Osteoblast (primary cell): ENCODE measurements at places on chromosomes 4 and X. TPM values are rescaled to one million over a fixed set of nuclear protein-coding genes. Genes with fewer than 3 reads are reported as not detected.

DNA sequence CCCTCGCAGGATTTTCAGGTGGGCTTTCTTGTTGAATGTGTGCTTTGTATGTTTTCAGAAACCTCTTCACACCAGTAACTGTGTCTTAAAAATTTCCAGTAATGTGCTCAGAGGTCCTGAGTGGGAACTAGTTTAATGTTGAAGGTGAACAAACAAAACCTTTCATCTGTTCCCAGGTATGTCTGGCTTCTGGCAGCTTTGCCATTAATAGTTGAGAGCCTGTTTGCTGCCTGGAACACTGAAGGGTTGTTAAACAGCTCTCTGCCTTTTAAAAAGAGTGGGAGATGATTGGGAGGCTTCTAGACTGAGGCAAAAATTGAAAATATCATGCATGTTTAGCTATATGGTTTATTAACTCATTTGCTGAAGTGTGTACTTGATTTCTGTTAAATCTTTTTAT lies 161.2 kb upstream of the AGTR2 start:
- no peak overlapping the region for H3K27ac ChIP-seq
- no peak for DNase-seq
- no peak overlapping the region for H3K4me3 ChIP-seq
- no peaks in the 10 kb centered on the region for H3K36me3 ChIP-seq
- H3K27me3 ChIP-seq, result peaks cover 12% of the 10 kb centered on the region
- H3K4me1 ChIP-seq, result no peaks in the 10 kb centered on the region

The ETDB gene
- total RNA-seq, result not detected in 2 replicates

The CFAP47 gene
- total RNA-seq, result not detected in 2 replicates

- no peak overlapping the region for H3K27ac ChIP-seq
- no peak for DNase-seq
- H3K4me3 ChIP-seq, result no peak overlapping the region
- no peaks in the 10 kb centered on the region for H3K27me3 ChIP-seq
These were observed 315.6 kb upstream of the HAND2 start for GRCh38 chr4:173845580-173845979.

The GLUD2 gene
- 1.2 and 1.8 TPM in 2 replicates for total RNA-seq

DNA sequence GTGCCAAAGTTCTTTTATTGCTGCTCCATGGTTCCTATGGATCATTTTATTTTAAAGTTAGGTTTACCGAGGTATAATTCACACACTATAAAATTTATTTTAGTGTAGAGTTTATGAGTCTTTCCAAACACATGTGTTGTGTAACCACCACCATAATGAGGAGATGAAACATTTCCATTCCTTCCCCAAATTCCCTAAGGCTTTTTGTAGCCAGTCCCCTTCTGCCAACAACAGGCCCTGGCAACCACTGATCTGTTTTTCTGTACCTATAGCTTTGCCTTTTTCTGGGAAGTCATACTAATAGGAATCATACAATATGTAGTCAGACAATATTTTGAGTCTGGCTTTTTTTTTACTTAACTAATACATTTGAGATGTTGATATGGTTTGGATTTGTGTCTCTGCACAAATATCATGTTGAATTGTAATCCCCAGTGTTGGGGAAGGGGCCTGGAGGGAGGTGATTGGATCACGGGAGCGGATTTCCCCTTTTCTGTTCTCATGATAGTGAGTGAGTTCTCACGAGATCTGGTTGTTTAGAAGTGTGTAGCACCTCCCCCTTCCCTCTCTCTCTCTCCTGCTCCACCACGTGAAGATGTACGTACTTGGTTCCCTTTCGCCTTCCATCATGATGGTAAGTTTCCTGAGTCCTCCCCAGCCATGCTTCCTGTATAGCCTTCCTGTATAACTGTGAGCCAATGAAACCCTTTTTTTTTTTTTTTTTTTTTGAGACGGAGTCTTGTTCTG lies 59.6 kb upstream of the DHX15 start:
- no peak overlapping the region for H3K4me3 ChIP-seq
- peaks cover 5% of the 10 kb centered on the region for H3K27me3 ChIP-seq
- no peak for DNase-seq

DNA sequence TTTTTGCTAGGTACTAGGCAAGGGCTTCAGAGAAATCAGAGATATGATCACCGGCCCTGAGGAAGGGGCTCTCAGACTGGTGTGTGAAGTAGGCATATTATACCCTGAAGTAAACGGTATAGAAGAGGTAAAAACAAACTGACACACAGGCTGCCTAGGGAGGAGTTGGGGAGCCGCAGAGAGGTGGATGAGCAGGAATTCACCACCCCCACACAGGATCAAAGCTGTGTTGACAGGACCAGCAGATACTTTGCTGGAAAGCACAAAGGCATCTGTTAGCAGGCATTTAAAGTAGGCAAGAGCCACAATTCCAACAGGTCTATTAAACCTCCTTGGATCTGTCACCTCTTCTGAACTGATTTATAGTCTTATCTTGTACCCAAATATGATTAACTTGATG lies 71.8 kb upstream of the GPR34 start:
- H3K4me1 ChIP-seq, result no peaks in the 10 kb centered on the region
- H3K27ac ChIP-seq, result no peak overlapping the region
- peaks cover 3% of the 10 kb centered on the region for H3K27me3 ChIP-seq
- no peaks in the 10 kb centered on the region for H3K36me3 ChIP-seq
- no peak for DNase-seq

The ARR3 gene
- not detected in 2 replicates for total RNA-seq

GRCh38 chr4:36392024-36392423 lies 110.6 kb downstream of the DTHD1 start:
- H3K4me3 ChIP-seq, result no peak overlapping the region
- no peaks in the 10 kb centered on the region for H3K27me3 ChIP-seq
- H3K4me1 ChIP-seq, result no peaks in the 10 kb centered on the region
- DNase-seq, result no peak

- H3K27ac ChIP-seq, result no peak overlapping the region
- no peaks in the 10 kb centered on the region for H3K36me3 ChIP-seq
- no peaks in the 10 kb centered on the region for H3K27me3 ChIP-seq
- H3K4me1 ChIP-seq, result no peaks in the 10 kb centered on the region
- H3K4me3 ChIP-seq, result no peak overlapping the region
- DNase-seq, result no peak
These were observed 789.3 kb downstream of the IL1RAPL1 start for GRCh38 chrX:29376584-29376983.

The FGF2 gene
- total RNA-seq, result 69.2 and 86.5 TPM in 2 replicates
